ENCODE measurements at places on chromosomes 6 and 20.
A peak's percentile ranks its signal among the peaks of the same experiment; 100 is the strongest.

GRCh38 chr6:21182589-21182988, 411.0 kb upstream of the SOX4 start:
- no peaks in the 10 kb centered on the region for H3K27me3 ChIP-seq
- H3K4me1 ChIP-seq, result no peaks in the 10 kb centered on the region
- H3K4me3 ChIP-seq, result no peak overlapping the region
- DNase-seq, result no peak

GRCh38 chr6:160299559-160299958, 40.9 kb upstream of the SLC22A2 start:
- H3K36me3 ChIP-seq, result no peaks in the 10 kb centered on the region
- H3K27me3 ChIP-seq, result peaks cover 5% of the 10 kb centered on the region
- no peak for DNase-seq
- H3K4me1 ChIP-seq, result no peaks in the 10 kb centered on the region
- H3K27ac ChIP-seq, result no peak overlapping the region

DNA sequence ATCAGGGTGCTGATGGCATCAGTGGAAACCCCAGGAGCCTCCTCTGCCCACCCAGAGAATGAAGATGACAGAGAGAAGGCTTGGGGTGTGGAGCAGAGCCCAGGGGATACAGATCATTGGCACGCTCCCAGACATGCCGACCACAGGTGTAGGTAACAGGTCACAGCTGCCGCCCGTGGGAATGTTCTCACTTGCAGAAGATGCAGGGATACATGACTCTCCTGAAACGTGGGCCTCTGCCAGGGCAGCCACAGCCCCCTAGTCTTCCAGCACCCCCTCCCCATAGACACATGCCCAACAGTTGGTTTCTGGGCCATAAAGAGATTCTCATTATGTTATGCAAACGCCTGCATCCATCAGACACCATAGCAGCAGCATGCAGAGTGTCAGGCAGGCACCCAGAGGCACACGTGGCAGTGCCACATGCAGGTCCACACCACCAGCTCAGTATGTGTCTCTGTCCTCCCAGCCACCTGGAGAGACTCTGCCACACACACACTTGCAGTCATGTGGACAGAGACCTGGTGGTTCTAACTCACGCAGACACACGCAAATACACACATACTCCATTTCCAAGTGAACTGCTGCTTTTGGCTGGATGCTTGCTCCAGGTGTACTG, 45.5 kb downstream of the LRFN2 start:
- H3K4me3 ChIP-seq, result no peak overlapping the region
- no peak overlapping the region for H3K27ac ChIP-seq
- no peaks in the 10 kb centered on the region for H3K36me3 ChIP-seq
- peaks cover 2% of the 10 kb centered on the region for H3K27me3 ChIP-seq
- no peak for DNase-seq

- no peaks in the 10 kb centered on the region for H3K4me1 ChIP-seq
- H3K4me3 ChIP-seq, result no peak overlapping the region
- no peak overlapping the region for H3K27ac ChIP-seq
- no peaks in the 10 kb centered on the region for H3K36me3 ChIP-seq
- H3K27me3 ChIP-seq, result no peaks in the 10 kb centered on the region
These were observed 406.4 kb upstream of the PLCB4 start for GRCh38 chr20:8662433-8662954.

- H3K4me3 ChIP-seq, result no peak overlapping the region
- no peaks in the 10 kb centered on the region for H3K4me1 ChIP-seq
- H3K27ac ChIP-seq, result no peak overlapping the region
- no peak for DNase-seq
These were observed 1130.1 kb downstream of the HACE1 start for GRCh38 chr6:103729658-103730057.

- H3K27me3 ChIP-seq, result no peaks in the 10 kb centered on the region
- H3K27ac ChIP-seq, result no peak overlapping the region
- peaks cover 12% of the 10 kb centered on the region for H3K36me3 ChIP-seq
- no peaks in the 10 kb centered on the region for H3K4me1 ChIP-seq
- DNase-seq, result no peak
These were observed 57.4 kb downstream of the NCOA6 start for GRCh38 chr20:34768096-34768495.

GRCh38 chr20:56440346-56441007, 27.9 kb upstream of the RTF2 start:
- H3K27me3 ChIP-seq, result peaks cover 5% of the 10 kb centered on the region
- H3K27ac ChIP-seq, result no peak overlapping the region
- H3K4me1 ChIP-seq, result peaks cover 5% of the 10 kb centered on the region
- no peak overlapping the region for H3K4me3 ChIP-seq
- no peak for DNase-seq

DNA sequence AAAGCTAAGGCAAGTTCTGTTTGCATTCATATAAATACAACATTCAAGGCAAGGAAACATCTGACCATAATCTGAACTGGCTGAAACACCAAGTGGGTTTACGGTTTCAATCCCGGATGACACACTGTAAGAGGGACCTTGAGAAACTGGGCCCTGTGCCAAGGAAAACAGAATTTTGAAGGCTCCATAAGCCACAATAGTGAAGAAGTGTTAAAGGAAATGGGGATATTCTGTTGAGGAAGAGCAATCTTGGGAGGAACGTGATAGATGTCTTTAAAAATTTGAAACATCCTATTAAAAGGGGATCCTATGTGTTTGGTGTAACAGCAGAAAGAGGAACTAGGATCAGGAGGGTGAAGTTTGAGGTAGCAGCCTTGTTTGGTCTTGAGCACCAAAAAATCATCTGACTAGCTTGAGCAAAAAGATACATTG, 82.4 kb upstream of the TAB2 start:
- H3K27ac ChIP-seq, result peak overlapping the region; percentile 54
- H3K36me3 ChIP-seq, result peaks cover 2% of the 10 kb centered on the region
- peaks cover 38% of the 10 kb centered on the region for H3K4me1 ChIP-seq
- peak overlapping the region; percentile 67 for H3K4me3 ChIP-seq
- no peak for DNase-seq

GRCh38 chr6:146302994-146303393, 240.6 kb upstream of the RAB32 start:
- H3K4me1 ChIP-seq, result no peaks in the 10 kb centered on the region
- no peak overlapping the region for H3K4me3 ChIP-seq
- no peaks in the 10 kb centered on the region for H3K27me3 ChIP-seq
- no peak overlapping the region for H3K27ac ChIP-seq
- no peak for DNase-seq

- H3K27me3 ChIP-seq, result peaks cover 7% of the 10 kb centered on the region
- H3K27ac ChIP-seq, result no peak overlapping the region
- H3K4me1 ChIP-seq, result no peaks in the 10 kb centered on the region
- DNase-seq, result no peak
These were observed 14.7 kb upstream of the SIM1 start for GRCh38 chr6:100479179-100480035.

DNA sequence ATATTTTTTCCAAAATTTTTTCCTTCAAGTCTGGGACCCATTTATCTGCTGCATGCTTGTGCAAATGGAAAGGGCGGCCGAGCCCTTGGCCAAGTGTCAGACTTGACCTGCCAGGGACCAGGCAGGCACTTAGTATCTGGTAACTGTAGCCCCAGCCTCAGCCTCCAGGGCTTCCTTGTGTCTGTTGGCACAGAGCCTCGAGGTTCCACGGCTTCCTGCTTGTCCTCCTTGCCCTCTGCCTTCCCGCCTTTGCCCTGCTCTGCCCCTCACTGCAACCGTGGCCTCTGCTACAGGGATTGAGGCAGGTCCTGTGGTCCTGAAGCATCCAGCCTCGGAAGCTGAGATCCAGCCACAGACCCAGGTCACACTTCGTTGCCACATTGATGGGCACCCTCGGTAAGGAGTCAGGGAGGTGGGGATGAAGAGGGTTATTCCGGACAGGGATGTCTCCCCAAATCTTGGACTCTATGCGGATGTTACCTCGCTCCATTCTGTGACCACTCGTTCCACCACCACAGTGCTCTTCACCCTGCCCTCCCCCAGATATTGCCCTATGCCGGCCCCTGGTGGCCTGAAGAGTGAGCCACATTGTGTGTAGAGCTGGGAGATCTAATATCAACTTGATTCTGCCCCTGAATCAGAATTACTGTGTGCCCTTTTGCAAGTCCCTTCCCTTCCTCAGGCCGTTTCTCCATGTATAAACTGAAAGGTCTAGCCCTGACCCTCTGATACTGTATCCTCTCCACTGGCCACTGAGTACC, 41.5 kb upstream of the SRF start:
- H3K4me3 ChIP-seq, result no peak overlapping the region
- H3K36me3 ChIP-seq, result no peaks in the 10 kb centered on the region
- H3K27ac ChIP-seq, result no peak overlapping the region
- H3K27me3 ChIP-seq, result peaks cover 24% of the 10 kb centered on the region
- no peaks in the 10 kb centered on the region for H3K4me1 ChIP-seq
- no peak for DNase-seq

DNA sequence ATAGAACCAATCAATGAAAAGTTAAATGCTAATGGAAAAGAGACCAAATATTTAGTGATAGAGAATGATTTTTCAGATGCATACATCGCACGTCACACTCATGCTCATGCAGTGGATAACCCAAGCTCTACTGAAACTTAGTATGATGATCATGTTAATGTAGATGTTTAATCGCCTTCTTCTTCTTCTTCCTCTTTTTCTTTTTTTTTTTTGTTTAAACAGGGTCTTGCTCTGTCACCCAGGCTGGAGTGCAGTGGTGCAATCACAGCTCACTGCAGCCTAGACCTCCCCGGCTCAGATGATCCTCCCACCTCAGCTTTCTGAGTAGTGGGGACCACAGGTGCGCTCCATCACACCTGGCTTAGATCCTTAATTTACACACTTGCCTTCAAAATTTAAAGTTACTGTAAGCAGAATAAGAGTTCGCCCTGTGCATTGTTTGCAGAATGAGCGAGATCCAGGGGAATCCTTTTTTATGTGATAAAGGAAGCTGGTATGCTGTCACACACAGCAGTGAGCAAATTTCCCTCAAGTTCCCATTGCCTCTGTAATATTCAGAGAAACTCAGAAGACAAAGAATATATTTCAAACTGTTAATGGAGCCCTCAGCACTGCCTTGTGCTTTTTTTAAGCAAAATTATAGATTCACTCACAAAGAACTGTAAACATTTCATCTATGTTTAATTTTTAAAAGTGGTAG, 194.2 kb upstream of the SGK1 start:
- H3K4me3 ChIP-seq, result no peak overlapping the region
- peaks cover 1% of the 10 kb centered on the region for H3K36me3 ChIP-seq
- DNase-seq, result no peak
- peaks cover 12% of the 10 kb centered on the region for H3K4me1 ChIP-seq

DNA sequence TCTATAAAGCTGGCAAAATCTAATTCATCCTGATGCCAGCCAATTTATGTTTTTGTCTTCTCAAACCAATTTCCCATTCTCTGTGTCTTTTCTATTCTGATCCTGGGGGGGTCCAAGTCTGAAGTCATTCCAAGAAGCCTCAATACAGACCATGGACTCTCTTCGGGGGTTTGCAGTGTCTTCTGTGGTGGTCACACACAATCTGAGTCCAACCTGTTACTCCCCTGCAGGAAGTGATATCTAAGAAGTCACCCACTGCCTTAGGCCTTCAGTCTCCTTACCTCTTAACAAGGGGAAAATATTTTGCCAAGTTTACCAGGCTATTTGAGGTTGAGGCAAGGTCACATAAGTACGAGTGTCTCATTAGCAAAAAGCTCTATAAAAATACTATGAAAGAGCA, 1.9 kb downstream of the TRIM26 start:
- H3K27ac ChIP-seq, result peak overlapping the region; percentile 15
- H3K4me1 ChIP-seq, result peaks cover 59% of the 10 kb centered on the region
- peaks cover 10% of the 10 kb centered on the region for H3K36me3 ChIP-seq
- H3K4me3 ChIP-seq, result peak overlapping the region; percentile 68
- DNase-seq, result no peak
- no peaks in the 10 kb centered on the region for H3K27me3 ChIP-seq

DNA sequence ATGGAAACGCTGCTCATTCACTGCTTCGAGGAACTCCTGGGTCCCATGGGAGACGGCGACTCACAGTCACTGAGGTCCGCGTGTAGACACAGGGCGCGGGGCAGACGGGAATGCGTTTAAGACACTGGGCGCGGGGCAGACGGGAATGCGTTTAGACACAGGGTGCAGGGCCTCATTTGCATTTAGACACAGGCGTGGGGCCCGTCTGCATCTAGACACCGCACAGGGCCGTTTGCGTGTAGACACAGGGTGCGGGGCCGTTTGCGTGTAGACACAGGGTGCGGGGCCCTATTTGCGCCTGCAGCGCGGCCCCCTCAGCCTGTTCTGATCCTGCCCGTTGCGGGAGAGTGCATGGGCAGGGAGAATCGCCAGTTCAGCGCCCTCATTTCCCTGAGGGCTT, 10.4 kb downstream of the DACT2 start:
- peaks cover 6% of the 10 kb centered on the region for H3K27me3 ChIP-seq
- H3K36me3 ChIP-seq, result no peaks in the 10 kb centered on the region
- H3K27ac ChIP-seq, result no peak overlapping the region
- no peak overlapping the region for H3K4me3 ChIP-seq

DNA sequence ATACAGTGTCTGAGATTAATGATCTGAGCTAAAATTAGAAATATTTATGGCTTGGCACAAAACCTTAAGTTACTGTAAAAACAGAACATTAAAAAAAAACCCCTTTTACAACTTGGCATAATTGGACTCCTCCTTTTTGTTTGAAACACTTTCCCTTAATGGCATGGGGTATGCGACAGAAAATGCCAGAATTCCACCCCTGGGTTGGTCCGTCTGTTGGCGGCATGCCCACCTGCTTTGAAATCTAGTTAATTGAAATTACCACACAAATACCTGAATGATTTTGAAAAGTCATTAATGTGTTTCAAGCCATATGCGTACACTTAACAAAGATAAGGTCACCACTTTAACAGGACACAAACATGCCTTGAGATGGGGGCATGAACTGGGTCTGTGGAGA, 175.1 kb upstream of the FOXQ1 start:
- H3K27ac ChIP-seq, result no peak overlapping the region
- peaks cover 2% of the 10 kb centered on the region for H3K27me3 ChIP-seq
- DNase-seq, result no peak

- H3K4me3 ChIP-seq, result no peak overlapping the region
- no peak for DNase-seq
- no peaks in the 10 kb centered on the region for H3K4me1 ChIP-seq
- no peaks in the 10 kb centered on the region for H3K36me3 ChIP-seq
- no peaks in the 10 kb centered on the region for H3K27me3 ChIP-seq
- H3K27ac ChIP-seq, result no peak overlapping the region
These were observed 343.9 kb downstream of the SOX4 start for GRCh38 chr6:21937466-21937865.

- H3K4me1 ChIP-seq, result no peaks in the 10 kb centered on the region
- no peak overlapping the region for H3K4me3 ChIP-seq
- H3K27me3 ChIP-seq, result no peaks in the 10 kb centered on the region
- H3K36me3 ChIP-seq, result peaks cover 4% of the 10 kb centered on the region
- no peak for DNase-seq
These were observed 121.3 kb downstream of the TRMT11 start for GRCh38 chr6:126107475-126108166.

GRCh38 chr6:155244434-155244833, 19.4 kb upstream of the CLDN20 start:
- H3K27me3 ChIP-seq, result no peaks in the 10 kb centered on the region
- H3K27ac ChIP-seq, result peak overlapping the region; percentile 6
- no peak overlapping the region for H3K4me3 ChIP-seq
- H3K4me1 ChIP-seq, result peaks cover 5% of the 10 kb centered on the region
- DNase-seq, result no peak

Measured in memory B cell (primary cell).